ENCODE measurements at places on chromosomes 4 and X. TPM values are rescaled to one million over a fixed set of nuclear protein-coding genes. Genes with fewer than 3 reads are reported as not detected.

The CENPU gene
- 2.2 TPM for total RNA-seq

The FAM200B gene
- total RNA-seq: 68.8 TPM

The SLC6A14 gene
- total RNA-seq: not detected

The SFRP2 gene
- total RNA-seq: 20.1 TPM

The SNCA gene
- 150 TPM for total RNA-seq

Data from tibial nerve (tissue), 4 donors.